Esophagus squamous epithelium (tissue), 5 donors: ENCODE measurements at places on chromosomes 11 and 22.

DNA sequence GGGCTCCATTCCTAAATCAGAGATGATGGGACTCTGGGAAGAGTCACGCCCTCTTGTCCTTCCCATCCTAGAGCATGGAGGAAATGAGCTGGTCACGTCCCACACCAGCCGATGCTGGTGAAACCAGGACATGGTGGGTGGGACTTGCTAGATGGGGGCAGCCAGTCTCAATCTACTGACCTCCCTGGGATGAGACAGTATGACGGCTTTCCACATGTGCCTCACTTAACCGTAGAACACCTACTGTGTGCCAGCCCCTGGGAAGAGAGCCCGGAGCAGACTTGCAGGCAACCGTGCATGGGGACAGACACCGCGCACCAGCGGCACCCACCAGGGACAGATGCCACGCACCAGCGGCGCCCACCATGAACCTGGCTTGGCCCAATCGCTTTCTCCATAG lies 3.8 kb downstream of the OSBPL5 start:
- DNase-seq = no peak

DNA sequence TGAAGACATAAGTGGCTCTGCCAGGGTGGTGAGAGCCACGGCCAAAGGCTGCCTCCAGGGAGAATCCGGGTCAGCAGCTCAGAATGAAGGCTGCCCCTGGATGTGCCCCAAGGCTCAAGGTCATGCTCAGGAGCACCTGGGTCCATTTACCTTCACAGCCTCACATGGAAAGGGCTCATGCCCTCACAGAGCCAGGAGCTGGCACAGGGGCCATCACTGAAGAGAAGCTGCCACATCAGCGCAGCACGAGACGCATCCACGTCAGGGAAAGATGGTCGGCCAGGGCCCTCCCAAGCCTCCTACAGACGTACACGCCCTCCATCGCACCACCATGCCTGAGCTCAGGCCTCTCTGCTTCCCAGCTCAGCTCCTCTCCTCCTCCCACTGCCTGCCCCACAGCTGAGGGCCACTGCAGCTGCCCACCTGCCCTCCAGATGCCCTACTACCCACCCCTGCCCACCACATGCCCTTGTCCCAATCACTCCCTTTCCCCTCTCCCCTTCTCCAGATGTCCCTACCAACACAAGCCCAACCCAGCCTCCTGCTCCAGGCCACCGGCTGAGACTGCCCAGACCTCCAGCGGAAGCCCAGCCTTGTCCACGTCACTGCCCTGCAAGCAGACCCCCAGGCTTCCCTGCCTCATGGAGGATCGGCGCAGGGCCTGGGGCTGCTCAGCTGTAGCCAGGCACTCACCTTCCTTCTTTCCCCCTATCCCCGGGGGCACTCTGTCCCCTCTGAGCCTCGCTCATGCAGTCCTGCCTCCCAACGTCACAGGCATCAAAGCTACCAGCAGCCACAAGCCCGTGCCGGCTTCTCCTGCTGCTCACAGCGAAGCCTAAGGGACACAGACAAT lies 144.1 kb downstream of the SHANK2 start:
- DNase-seq = no peak

DNA sequence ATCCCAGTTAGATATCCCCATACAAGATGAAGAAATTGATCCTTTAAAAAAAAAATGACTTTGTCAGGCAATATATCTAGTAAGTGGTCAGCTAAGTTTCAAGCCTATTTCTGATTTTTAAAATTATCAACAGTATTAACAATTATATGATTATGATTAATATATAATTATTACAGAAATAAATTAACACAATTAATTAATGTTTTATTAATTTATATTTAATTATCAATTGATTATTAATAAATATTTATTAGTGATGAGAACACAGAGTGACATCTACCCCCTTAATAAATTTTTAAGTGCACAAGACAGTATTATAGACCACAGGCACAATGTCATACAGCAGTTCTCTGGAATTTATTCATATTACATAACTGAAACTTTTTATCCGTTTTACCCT lies 22.0 kb downstream of the MUC15 start:
- no peak for DNase-seq

DNA sequence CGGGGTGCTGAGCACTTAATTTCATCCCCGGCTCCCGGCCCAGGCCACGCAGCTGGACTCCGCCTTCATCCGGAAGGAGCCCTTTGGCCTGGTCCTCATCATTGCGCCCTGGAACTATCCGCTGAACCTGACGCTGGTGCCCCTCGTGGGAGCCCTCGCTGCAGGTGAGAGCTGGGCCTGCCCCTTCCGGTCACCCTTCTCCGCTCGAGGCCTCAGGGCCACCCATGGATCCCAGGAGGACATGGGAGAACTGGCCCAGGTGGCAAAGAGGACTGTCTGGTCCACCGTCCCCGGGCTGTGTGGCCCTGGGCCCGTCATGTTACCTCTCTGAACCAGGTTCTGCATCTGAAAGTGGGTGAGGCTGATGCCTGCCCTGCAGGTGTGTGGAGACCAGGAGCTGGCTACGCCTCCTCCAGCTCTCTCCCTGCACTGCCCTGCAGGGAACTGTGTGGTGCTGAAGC lies 8.6 kb downstream of the ALDH3B1 start:
- no peak for DNase-seq

- DNase-seq = no peak
These were observed 1398.8 kb downstream of the TBC1D22A start for GRCh38 chr22:48161298-48161697.

DNA sequence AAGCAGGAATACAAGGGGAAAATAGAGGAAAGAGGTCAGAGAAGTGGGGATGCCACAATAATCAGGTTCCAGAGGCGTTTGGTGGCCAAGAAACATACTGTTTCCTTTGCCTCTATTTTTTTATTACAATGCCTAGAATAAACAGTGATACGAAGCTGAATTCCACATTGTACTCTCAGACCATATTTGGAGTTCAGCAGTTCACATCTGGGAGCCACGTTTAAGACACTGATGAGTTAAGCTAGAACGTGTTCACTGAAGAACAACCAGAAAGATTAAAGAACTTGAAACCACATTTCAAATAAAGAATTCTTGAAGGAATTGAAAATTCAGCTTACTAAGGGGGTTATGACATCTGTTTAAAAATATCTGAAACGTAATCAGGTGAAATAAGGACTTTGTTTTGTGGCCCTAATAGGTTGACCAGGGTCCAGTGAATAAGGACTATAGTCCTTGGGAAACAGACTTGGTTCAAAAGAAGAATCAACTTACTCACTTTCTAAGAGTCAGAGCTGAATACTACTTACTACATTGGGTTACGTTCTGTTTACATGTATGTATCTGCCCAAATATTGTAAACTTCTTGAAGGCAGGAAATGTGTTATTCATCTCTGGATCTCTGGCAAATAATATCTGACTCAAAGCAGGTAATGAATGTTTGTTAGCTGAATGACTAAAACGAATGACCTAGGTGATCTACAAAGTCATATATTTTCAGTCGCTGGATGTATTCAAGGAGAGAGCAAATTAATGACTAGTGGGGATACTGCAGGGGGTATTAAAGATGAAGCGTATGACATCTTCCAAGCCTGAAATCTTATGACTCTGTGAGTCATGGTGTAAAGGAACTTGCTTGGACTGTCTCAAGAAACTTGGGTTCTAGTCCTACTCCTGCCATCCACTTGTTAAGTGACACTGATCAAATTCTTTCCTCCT lies 247.0 kb upstream of the NARS2 start:
- no peak for DNase-seq

GRCh38 chr11:44702889-44703288 lies 23.9 kb upstream of the TSPAN18 start:
- DNase-seq = no peak

GRCh38 chr11:102318469-102318868 lies 1.2 kb downstream of the BIRC3 start:
- DNase-seq = no peak

DNA sequence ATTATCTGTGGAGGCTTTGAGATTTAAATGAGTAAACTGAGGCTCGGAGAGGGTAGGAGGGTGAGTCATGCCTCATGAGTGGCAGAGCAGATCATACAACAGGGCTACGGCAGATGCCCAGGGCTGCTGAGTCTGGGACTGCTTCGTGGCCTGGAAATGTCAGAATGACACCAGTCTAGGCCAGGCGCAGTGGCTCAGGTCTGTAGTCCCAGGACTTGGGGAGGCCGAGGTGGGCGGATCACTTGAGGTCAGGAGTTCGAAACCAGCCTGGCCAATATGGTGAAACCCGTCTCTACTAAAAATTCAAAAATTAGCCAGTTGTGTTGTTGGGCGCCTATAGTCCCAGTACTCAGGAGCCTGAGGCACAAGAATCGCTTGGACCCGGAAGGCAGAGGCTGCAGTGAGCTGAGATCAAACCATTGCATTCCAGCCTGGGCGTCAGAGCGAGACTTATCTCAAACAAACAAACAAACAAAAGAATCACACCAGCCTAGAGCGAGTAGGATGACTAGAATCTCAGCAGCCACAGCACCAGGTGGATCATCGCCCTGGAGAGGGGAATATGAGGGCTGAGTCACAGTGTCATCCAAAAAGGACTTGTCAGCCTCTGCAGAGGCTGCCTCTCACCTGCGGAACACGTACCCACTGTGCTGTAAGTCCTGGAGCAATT lies 48.6 kb upstream of the ADA2 start:
- no peak for DNase-seq

- no peak for DNase-seq
These were observed 45.5 kb downstream of the ENDOD1 start for GRCh38 chr11:95135155-95135554.

DNA sequence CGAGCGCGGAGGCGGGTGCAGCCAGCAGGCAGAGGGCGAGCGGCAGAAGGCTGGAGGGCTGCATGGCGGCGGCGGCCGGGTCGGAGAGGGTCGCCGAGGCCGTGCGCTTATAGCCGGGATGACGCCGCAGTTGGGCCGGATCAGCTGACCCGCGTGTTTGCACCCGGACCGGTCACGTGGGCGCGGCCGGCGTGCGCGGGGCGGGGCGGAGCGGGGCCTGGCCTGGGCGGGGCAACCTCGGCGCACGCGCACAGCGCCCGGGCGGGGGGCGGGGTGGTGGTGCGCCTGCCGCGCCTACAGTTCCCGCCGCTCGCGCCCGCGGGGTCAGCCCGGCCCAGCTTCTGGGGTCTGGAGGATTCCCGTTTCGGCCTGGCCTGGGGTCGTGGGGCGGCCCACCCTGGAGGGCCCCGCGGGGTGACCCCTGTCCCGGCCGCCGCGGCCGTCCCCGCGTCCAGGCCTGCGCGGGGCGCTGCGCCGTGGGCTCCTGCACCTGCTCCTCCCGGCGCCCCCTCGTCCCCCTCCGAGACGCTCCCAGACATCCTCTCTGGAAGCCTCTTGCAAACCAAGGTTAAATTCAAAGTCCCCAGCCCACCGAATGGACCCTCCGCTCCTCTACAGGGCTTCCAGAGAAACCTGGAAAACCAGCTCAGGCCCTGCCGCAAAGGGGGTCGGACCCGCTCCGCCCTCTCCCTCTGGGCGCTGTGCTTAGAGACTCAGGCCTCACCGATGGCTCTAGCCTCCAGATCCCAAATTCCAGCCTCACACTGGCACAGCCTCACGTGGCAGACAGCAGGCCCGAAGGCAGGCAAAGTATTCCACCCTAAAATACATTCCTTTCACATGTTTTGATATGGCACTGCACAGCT lies at the start of gene CTSD:
Gene CTSD, minus strand, starts transcription at position 132 of the 866 bp plus-strand sequence. Its CDS starts 68 bp downstream, at position 64.
- no peak for DNase-seq

GRCh38 chr11:74471668-74472429 lies 4.5 kb upstream of the KCNE3 start:
- DNase-seq = no peak

GRCh38 chr11:45300715-45301114 lies 14.6 kb upstream of the SYT13 start:
- DNase-seq = no peak

- DNase-seq = no peak
These were observed 69.3 kb downstream of the FAM168A start for GRCh38 chr11:73528483-73529203.

DNA sequence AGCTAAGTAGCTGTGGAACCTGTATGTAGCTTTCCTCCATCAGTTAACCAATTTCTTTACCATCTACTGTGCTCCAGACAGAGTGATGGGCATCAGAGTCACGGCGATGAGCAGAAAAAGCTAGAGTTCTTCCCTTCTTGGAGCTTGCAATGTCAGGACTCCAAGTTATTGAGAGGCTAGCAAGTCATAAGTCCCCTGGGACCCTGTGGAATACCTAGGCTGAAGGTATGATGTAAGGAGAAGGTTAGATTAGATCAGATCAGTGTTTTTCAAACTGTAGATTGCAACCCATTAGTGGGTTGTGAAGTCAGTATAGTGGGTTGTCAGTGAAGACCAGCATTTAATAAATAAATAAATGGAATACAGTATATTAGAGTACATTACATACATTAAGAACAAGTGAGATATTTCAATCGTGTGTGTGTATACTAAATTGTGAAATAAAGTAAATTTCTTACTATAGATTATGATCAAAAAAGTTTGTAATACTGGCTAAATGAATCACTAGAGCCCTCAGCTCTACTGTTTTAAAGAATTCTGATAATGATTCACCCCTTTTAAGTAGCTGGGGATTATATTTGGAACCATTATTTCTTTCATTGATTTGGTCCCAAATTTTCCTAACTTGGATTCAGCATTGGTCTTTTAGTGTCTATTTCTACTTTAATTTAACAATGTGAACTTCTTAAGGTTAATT lies 52.3 kb downstream of the RASSF10 start:
- DNase-seq = no peak

DNA sequence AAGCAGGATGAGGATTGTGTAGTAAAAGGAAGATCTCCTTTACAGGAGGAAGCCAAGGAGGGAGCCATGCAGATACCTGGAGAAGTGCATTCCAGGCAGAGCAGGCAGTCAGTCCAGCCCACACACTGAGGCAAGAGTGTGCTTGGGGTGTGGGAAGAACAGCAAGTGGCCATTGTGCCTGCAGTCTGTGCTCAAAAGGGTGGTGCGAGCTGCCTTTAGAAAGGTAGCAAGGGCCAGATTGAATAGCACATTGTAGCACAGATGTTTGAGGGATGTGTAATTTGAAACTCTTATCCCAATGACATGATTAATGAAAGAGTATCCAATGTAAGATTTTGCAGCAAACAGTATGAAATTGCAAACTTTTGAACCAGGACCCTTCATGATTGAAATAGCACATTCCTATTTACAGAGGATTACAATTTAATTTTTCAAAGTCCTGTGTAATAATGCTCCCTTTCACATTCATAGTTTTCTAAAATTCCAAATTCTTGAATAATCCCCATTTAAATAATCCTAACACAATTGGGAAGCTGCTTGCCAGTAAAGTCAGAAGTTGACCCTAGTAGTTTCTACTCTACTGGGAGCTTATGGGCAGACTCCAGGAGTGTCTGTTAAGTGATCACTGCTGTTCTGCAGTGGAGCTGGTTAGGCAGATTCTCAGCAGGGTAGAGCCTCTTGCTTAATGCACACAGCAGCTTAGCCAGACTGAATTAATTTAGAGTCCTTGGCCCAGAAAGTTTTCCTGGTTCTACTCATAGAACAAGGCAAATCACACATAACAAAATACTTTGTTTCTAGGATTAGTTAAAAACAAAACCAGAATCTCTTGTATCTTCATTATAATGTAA lies 78.1 kb downstream of the CYB5R2 start:
- no peak for DNase-seq

GRCh38 chr11:127815331-127815730 lies 772.0 kb downstream of the ETS1 start:
- no peak for DNase-seq

GRCh38 chr11:126186708-126187529 lies 24.5 kb downstream of the RPUSD4 start:
- DNase-seq = no peak
